CD4-positive, alpha-beta memory T cell (primary cell): ENCODE measurements at places on chromosomes 1 and 21. TPM values are rescaled to one million over a fixed set of nuclear protein-coding genes. Genes with fewer than 3 reads are reported as not detected.

DNA sequence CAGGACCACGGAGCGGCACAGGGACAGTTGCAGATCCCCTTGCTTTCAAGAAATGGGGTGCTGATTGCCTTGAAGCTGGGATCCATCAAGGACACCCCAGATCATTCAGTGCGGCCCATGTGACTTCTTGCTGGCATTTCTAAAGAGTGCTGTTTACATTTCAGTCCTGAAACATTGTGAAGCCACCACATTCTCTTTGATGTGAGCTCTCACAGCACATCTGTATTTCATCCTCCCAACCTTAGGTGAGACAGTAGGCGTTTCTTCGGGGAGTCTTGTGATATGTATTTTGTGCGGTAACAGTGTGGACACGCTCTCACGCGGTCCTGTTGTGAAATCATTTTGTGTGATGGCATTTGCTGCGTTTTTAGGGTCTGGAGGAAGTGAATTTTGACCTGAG is 57.2 kb downstream of the CACHD1 start:
- no peak overlapping the region for H3K4me3 ChIP-seq
- H3K27ac ChIP-seq: no peak overlapping the region
- no peaks in the 10 kb centered on the region for H3K4me1 ChIP-seq
- H3K36me3 ChIP-seq: no peaks in the 10 kb centered on the region

DNA sequence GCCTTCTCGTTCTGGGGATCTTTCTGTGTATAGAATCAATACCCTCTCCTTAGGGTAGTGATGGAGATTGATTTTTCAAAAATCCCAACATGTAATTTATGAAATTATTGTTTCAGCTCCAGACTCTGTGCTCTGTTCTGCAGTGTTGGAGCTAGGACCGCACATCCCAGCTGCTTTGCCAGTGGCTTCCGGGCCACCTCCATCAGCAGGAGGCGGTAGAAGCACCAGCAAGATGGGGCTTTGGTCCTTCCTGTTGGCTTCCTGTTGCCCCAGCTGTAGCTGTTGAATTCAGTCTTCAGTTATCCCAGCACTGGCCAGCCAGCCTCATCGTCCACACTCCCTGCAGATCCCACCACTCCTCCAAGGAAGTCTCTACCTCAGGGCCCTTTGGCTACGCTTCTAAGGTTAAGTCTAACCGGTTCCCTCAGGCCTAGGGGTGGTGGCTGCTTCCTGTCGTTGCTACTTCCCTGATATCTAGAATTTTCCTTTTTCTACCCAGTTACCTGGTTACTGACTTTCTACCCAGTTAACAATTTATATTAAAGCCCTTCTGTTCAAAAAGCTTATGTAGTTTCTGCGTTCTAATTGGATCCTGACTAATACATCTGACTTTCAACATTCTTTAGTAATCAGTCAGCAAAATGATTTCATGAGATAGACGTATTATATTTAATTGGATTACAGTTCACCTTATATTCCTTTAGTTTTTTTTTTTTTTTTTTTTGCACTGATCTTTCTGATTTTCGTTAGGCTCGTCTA is 24.6 kb downstream of the GALNT2 start:
- no peaks in the 10 kb centered on the region for H3K4me1 ChIP-seq
- peaks cover 5% of the 10 kb centered on the region for H3K36me3 ChIP-seq
- H3K27ac ChIP-seq: no peak overlapping the region
- no peak for DNase-seq
- no peaks in the 10 kb centered on the region for H3K27me3 ChIP-seq
- no peak overlapping the region for H3K4me3 ChIP-seq

LCE6A gene
- total RNA-seq: not detected

DNA sequence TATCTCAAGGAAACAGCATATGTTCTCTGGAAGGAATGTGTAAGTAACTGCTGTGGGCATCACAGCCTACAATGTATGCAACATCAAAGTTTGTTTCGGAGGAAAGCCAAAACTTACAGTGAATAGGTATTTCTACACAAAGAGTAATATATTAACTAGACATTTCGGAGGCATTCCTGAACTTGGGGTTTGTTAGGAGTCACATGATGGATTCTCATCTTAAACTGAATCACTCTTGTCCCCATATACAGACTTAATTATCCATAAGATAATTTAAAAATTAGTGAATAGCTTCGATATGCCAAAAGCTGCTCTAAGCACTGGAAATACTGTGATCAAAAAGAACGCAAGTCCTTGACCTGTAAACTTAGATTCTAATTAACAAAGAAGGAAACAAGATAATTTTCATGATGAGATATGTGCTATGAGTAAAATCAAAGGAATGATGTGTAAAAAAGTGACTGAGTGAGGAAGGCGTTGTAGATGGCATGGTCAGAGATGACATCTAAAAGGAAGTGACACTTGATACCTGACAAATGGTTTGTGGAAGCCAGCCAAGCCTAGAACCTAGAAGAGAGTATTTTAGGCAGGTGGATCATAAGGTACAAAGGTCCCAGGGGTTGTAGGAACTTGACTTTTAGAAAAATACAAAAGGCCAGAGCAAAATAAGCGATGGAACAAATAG is 273.1 kb downstream of the MRPL39 start:
- H3K4me3 ChIP-seq: no peak overlapping the region
- no peak overlapping the region for H3K27ac ChIP-seq
- no peaks in the 10 kb centered on the region for H3K36me3 ChIP-seq
- no peaks in the 10 kb centered on the region for H3K4me1 ChIP-seq
- H3K27me3 ChIP-seq: no peaks in the 10 kb centered on the region

- peak overlapping the region; percentile 81 for H3K27ac ChIP-seq
- no peaks in the 10 kb centered on the region for H3K36me3 ChIP-seq
- H3K27me3 ChIP-seq: no peaks in the 10 kb centered on the region
- peak overlapping the region; percentile 93 for H3K4me3 ChIP-seq
- peak; percentile 9 for DNase-seq
These were observed 941 bp downstream of the ARNT start for GRCh38 chr1:150875197-150876118.

UBE2Q1 gene
- 112 TPM for total RNA-seq

MNDA gene
- total RNA-seq: 0.55 TPM

- H3K27ac ChIP-seq: no peak overlapping the region
- no peak overlapping the region for H3K4me3 ChIP-seq
- peaks cover 8% of the 10 kb centered on the region for H3K4me1 ChIP-seq
- no peak for DNase-seq
These were observed 141.4 kb upstream of the COA6 start for GRCh38 chr1:234231893-234232276.

DNA sequence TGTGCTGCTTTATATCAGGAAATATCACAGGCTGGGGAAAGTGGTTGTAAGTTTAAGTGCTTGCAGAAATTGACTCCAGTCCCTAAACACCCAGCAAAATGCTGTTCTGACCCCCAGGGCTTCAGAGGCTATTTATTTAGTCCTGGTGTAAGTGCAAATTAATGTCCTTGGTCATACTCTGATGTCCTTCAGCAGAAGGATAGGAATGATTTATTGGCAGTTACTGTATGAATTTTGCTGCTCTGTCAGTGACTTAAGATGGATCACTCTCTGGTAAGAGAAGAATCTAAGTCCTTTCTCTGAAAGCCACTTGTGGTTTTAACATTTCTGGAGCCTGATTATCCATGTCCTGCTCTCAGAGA is 21.9 kb downstream of the FAM20B start:
- no peak overlapping the region for H3K27ac ChIP-seq
- H3K4me1 ChIP-seq: no peaks in the 10 kb centered on the region
- H3K36me3 ChIP-seq: peaks cover 3% of the 10 kb centered on the region
- no peak overlapping the region for H3K4me3 ChIP-seq
- DNase-seq: no peak

GRCh38 chr1:243312952-243313634 is 57.3 kb downstream of the SDCCAG8 start:
- no peak overlapping the region for H3K4me3 ChIP-seq
- no peaks in the 10 kb centered on the region for H3K36me3 ChIP-seq
- no peaks in the 10 kb centered on the region for H3K27me3 ChIP-seq
- no peak overlapping the region for H3K27ac ChIP-seq

FAM72D gene
- not detected for total RNA-seq

DNA sequence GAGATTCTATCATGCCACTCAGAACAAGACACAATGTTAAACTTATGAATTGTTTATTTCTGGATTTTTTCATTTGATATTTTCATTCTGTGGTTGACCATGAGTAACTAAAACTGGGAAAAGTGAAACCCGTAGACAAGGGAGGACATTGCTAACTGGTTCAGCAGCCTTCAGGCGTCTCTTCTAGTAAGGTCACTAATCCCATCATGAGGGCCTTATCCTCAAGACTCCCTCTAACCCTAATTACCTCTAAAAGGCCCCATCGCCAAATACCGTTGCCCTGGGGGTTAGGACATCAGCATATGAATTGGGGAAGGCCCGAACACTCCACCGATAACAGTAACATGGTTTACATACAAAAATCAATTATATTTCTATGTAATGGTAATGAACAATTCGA is 247.6 kb downstream of the TM2D1 start:
- no peaks in the 10 kb centered on the region for H3K27me3 ChIP-seq
- no peak overlapping the region for H3K4me3 ChIP-seq
- no peaks in the 10 kb centered on the region for H3K4me1 ChIP-seq
- DNase-seq: no peak

GRCh38 chr1:24966724-24967346 is 36.8 kb upstream of the RUNX3 start:
- no peak overlapping the region for H3K27ac ChIP-seq
- peak; percentile 40 for DNase-seq
- peaks cover 57% of the 10 kb centered on the region for H3K4me1 ChIP-seq
- no peaks in the 10 kb centered on the region for H3K36me3 ChIP-seq
- no peak overlapping the region for H3K4me3 ChIP-seq

SAMSN1 gene
- total RNA-seq: 59.5 TPM

DNA sequence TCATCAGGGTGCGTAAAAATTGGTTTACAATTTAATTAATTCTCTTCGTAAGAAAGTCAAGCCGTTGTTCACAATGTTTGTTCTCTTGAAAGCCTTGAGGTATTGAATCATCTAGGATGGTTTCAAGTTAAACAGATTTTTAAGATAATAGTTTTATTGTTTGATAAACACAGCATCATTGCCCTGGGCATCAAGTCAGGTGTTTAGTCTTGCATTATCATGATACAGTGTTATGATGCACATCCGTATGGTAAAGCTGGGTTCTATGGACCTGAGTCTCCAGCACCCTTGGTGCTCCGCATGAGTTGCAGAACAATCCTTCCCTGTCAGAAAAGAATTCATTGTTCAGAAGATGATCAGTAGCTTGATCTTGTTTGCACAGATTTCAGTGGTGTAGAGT is 359.5 kb downstream of the LMO4 start:
- no peak for DNase-seq
- no peak overlapping the region for H3K4me3 ChIP-seq
- H3K27me3 ChIP-seq: no peaks in the 10 kb centered on the region
- H3K36me3 ChIP-seq: no peaks in the 10 kb centered on the region

CD1D gene
- not detected for total RNA-seq

- H3K27ac ChIP-seq: no peak overlapping the region
- no peak overlapping the region for H3K4me3 ChIP-seq
- H3K36me3 ChIP-seq: no peaks in the 10 kb centered on the region
These were observed 65.2 kb downstream of the BCAR3 start for GRCh38 chr1:93616221-93616995.

GRCh38 chr21:19810779-19811178 is 1187.4 kb upstream of the NCAM2 start:
- H3K27ac ChIP-seq: no peak overlapping the region
- no peaks in the 10 kb centered on the region for H3K36me3 ChIP-seq
- H3K27me3 ChIP-seq: no peaks in the 10 kb centered on the region
- no peaks in the 10 kb centered on the region for H3K4me1 ChIP-seq

LCE1F gene
- total RNA-seq: not detected

CDA gene
- not detected for total RNA-seq
